ENCODE measurements at places on chromosomes 1 and 21.

GRCh38 chr1:87208931-87209330, 119.7 kb upstream of the LMO4 start:
- no peak for DNase-seq

DNA sequence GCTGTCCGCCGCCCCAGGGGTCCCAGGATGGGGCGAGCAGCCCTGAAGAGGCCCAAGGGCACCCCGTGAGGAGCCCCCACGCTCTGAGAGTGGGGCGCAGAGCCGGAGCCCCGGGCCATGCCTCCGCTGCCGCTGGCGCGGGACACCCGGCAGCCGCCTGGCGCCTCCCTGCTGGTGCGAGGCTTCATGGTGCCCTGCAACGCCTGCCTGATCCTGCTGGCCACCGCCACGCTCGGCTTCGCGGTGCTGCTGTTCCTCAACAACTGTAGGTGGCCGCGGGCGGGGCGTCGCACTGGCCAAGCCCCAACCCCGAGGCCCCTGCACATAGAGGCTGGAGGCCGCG, 14.5 kb downstream of the AGRN start:
- DNase-seq, result no peak

- DNase-seq, result no peak
Measured at GRCh38 chr1:46062651-46063319, 69.6 kb downstream of the PIK3R3 start.

DNA sequence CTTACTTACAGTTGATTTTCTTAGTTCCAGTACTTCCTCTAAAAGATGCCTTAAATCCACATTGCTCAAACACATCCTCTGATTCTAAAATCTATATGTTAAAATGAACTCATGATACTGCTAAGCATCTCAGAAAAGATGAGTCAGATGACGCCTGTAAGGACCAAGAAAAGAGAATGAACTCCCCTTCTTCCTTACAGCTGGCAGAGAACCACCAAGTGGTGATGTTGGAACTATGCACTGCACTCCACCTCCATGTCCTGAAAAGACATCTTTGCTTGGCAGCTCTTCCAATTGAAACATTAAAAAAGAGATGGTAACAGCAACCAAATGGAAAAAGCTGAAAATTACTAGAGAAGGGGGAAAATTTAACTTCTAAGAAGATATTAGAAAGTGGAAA, 648.8 kb downstream of the PTPRC start:
- DNase-seq, result no peak

GRCh38 chr21:24514081-24514733, 1093.1 kb downstream of the MRPL39 start:
- DNase-seq, result peak; percentile 0

GRCh38 chr1:171917331-171917730, 76.0 kb downstream of the DNM3 start:
- no peak for DNase-seq

DNA sequence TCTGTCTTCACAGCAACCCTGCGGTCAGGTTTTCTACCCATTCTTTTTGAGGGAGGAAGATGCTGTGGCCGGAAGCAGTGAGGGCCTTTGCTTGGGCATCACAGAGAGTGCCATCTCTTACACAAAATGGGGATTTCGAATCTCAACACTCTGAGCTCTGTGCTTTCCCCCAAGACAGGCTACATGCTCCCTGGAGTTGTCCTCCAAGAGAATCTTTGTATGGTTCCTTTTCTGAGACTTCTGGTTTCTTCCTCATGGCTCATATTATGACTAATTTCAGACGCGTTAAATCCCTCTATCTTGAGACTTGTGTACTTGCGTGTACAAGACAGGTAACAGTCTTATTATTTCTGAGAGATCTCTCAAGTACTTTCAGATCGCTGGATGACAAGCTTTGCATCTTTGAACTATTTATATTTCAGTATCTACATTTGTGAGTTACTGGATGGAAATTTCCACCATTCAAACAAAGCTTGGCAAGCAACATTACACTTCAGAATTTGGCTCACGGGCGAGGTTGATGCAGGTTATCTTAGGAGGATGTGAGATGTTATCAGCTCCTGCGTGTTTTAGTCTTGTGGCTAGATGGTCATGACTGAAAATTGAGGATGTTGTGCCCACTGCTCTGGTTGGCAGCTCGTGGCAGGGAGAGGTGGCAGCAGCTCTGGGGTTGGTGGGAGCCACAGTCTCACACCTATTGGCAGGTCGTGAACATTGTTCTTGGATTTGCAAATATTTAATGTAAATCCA, 19.4 kb downstream of the ABCG1 start:
- no peak for DNase-seq

- DNase-seq, result no peak
Measured at GRCh38 chr1:32755810-32756159, 53.2 kb upstream of the SYNC start.

DNA sequence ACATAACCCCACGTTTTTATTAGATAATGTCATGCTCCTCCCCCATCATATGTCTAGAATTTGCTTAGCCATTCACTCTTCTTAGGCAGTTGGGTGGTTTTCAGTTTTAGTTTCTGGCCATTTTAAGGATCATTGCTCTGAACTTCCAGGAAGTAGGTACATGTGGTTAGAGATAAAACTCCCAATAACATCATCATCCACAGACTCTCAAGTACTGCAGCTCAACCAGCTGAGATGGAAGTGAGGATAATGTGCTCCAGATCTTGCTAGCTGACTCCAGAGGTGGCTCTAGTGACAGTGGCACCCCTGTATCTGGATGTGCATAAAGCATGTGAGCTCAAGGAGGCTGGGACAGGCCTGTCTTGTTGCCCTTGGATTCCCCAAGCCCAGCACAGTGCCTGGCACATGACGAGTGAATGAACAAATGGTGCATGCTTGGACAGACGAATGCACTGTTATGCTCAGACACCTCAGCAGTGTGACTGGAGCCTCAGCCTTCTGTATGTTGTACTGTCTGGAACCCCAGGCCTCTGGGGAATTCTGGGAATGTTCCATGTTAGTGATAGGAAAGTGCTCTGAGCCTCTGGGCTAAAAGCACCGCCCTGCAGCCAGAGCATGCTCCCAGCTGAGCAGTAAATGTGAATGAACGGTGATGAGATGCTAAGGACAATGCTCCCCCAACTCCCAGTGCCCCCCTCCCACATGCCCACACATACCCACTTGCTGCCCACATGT, 16.4 kb upstream of the KCNN3 start:
- DNase-seq, result no peak

DNA sequence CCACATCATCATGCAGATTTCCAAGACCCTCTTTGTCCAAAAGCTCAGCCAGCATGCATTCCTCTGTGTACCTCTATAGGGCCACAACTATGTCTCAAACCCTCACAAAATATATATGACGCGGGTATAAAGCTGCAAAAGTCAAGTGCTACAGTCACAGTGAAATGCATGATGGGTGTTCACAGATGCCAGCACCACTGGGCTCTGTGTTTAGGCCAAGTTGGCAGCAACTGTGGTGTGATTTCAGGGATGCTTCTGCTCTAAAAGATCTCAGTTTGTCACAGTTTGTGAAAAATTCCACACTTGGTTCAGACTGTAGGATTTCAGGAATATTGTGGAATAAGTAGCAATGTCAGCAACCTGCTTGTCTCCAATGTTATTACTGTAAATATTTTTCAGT, 23.9 kb upstream of the SELP start:
- DNase-seq, result no peak

DNA sequence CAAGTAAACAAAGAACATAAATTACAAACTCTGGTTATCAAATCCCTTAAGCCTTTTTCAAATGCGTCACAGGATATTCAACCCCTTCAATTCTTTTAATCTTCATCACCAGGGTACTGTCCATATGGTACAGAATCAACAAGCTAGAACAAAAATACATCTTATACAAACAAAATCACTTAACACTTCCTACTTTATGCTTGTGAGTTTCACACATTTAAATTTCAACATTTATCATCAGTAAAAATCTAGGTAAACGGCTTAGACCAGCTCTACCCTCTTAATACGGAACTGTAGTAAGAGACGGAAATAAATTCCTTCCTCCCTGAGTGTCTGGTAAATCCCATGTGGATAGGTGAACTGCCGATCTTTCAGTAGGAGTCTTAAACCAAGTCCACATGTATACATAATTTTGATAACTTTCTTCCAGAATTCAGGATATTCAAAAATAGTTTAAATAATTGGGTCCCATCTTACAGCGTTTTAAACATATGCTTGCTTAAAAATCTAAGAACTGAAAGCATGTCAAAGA, 1.0 kb downstream of the CCDC181 start:
- DNase-seq, result peak; percentile 14

GRCh38 chr1:168287237-168287664, 6.6 kb downstream of the TBX19 start:
- peak; percentile 61 for DNase-seq

DNA sequence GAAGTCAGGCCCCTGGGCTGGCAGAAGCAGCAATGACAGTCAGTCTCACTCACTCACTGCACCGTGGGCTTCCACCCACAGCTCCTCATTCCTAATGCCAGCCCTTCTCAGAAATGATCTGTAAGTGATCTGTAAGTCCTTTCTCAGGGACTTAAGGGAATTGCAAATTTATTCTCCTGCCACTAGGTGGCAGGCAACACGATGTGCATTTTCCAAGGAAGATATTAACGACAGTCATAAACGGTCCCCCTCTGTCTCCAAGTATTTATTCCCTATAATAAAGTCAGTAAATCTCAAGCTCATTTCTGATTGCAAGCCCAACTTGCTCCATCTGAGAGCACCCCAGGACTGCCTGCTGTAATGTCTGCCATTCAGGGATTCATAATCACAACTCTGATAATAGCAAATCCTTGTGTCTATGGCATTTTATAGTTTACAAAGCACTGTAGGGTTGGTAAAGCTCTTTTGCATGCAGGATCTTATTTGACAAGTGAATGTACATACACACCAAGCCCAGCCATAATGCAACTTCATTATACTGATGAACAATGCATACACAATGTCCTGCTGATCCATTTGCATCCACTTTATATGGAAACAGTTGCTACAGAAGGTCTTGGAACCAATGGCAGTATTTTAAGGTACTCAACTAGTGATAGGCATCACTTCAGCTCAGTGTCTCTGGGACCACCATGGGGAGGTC, 380.5 kb upstream of the CAMK1G start:
- DNase-seq, result peak; percentile 73

- DNase-seq, result no peak
Measured at GRCh38 chr1:158681606-158682005, 4.9 kb downstream of the SPTA1 start.

GRCh38 chr1:80882553-80882952, 918.2 kb upstream of the ADGRL2 start:
- DNase-seq, result peak; percentile 35

- DNase-seq, result peak; percentile 98
Measured at GRCh38 chr1:205318231-205318991, 3.1 kb downstream of the NUAK2 start.

DNA sequence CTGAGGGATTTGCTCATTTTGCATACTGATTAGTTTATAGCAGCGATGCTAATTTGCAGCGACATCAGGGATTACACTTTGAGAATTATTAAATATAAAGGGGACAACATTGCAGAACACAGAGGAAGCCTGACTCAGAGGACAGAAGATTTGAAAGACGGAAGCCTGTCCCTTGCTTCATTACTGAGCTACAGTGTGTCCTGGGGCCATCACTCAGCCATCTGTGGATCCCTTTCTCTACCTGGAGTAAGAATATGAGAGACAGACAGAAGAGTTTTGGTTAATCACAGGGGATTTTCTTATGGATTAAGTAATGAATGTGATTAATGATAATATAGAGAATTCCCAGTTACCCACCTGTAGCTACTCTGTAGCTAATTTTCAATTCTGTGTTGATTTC, 134.7 kb downstream of the DISC1 start:
- DNase-seq, result no peak

GRCh38 chr1:47207803-47208373, 18.1 kb upstream of the PDZK1IP1 start:
- DNase-seq, result peak; percentile 39

DNA sequence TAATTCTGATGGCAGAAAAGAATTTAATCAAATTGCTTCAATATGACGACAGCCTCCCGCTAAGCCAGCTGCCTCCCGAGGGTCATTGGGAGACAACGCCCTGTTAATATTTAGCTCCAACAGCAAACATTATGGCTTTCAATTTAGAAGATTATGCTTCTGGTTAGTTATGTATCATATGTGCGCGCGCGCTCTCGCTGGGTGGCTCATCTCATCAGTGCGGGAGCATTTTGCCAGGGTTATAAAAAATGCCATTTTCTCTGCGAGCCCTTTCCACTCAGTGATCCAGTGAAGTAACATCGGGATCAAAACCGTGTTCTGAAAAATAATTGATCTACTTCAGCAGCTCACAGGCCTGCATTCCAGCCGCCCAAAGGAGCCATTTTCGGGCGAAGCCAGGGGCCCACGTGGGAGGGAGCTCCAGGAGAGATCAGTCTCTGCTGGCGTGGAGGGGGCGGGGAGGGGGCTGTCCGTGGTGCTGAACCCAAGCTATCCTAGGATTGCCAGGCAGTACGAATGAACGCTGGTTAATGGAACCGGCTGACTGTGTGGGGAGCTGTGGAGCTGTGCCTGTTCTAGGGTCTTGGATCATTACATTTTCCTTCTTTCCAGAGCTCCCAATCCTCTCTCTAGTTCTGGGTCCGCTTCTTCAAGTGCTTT, 219.1 kb upstream of the ZC3H12A start:
- peak; percentile 15 for DNase-seq

GRCh38 chr1:180854001-180854400, 58.7 kb upstream of the KIAA1614 start:
- DNase-seq, result no peak

DNA sequence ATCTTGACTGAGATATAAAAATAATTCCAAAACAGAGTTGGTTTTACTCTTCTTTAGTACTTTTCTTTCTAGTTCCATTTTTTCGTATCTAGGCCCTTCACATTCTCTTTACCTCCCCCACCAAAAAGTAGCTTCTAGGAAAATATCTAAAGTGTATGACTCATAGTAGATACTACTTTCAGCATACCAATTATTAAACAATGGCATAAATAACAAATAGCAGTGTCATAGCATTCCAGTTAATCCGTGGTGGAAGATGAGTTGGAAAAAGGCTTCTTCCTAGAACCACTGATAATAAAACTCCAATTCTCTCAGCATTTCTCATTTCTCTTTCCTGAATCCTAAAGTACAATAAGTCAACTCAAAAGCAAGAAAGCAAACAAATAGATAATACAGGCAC, 859.0 kb upstream of the B3GALT2 start:
- DNase-seq, result peak; percentile 66

- DNase-seq, result no peak
Measured at GRCh38 chr1:96820107-96820506, 98.5 kb downstream of the PTBP2 start.

- DNase-seq, result no peak
Measured at GRCh38 chr1:44559330-44559729, 115.0 kb downstream of the TMEM53 start.

GRCh38 chr1:87394982-87395381, 66.3 kb downstream of the LMO4 start:
- DNase-seq, result no peak

- DNase-seq, result no peak
Measured at GRCh38 chr1:166353213-166353612, 186.4 kb upstream of the FAM78B start.

GRCh38 chr1:115564201-115564600, 77.6 kb upstream of the VANGL1 start:
- DNase-seq, result peak; percentile 61

DNA sequence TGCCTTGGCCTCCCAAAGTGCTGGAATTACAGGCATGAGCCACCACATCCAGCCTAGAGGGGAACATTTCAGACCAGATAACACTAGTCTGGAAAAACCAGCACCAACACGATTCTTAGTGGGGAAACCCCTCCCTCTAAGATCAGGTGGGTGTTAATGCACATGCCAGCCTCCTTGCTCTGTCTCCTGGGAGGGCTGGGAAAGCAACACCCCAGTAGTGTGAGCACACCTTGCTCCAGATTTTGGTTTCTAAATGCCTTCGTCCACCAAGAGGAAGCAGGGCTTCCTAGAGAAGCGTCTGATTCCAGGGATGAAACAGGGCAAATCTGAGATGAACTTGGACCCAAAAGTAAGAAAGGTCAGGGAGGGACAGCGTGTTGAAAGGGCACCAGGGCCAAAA, 2.2 kb upstream of the KRTAP10-4 start:
- DNase-seq, result no peak

Data from epithelial cell of esophagus (primary cell).